Kidney tubule cell (primary cell): ENCODE measurements at places on chromosomes 1 and 21.

- DNase-seq, result no peak
Measured at GRCh38 chr1:229410370-229410691, 23.6 kb downstream of the ACTA1 start.

- peak; percentile 84 for DNase-seq
Measured at GRCh38 chr21:28308516-28308915, 684.2 kb downstream of the LTN1 start.

DNA sequence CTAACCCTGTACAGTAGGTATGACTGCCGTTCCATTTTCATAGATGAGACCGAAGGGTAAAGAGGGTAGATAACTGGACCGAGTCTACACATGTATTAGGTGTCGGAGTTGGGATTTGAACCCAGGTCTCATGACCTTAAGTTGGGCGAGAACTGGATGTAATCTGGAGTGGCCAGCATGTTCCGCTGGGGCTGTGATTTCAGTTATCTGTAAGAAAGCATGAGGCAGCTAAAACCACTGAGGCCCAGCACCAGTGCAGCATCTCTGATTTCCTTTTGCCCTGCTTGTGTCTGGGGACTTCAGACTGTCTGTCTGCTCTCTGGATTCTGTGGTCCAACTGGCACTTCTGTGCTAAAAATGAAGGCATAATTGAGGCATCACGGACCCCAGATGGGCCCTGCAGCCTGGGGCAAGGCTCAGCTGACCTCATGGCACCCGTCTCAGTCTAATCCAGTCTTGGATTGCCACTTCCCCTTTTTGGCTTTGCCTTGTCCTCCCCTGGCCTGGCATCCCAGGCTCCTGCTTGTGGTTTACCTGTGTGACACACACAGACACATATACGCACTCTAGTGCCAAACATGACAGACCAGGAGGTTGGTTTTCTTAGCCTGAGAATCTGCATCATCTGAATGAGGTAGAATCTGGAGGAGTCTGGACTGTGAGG lies 180.2 kb downstream of the KIF26B start:
- no peak for DNase-seq

DNA sequence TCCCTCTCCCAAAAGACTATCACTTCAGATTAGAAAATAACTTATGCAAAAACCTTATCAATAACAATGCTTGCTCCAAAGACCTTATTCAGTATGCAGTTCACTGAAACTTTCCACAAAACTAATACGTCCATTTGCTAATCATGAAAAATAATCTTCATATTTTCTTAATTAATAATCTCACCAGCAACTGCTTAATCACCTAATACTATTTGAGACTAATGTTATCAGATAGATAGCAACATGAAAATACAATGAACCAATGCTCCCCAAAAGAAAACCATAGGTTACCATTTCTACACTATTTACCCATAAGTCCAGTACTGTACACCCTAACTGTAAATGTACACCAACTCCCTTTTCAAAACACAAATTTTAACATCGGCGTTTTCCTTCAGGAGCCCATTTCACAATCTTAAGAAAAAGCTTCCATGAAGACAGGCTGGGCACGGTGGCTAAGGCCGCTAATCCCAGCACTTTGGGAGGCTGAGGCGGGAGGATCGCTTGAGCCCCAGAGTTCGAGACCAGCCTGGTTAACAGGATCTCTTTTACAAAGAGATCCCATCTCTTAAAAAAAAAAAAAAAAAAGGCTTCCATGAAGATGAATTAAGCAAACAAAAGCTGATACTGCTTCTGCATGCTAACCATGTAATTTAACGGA lies 1.7 kb downstream of the GNB1 start:
- DNase-seq, result peak; percentile 32

DNA sequence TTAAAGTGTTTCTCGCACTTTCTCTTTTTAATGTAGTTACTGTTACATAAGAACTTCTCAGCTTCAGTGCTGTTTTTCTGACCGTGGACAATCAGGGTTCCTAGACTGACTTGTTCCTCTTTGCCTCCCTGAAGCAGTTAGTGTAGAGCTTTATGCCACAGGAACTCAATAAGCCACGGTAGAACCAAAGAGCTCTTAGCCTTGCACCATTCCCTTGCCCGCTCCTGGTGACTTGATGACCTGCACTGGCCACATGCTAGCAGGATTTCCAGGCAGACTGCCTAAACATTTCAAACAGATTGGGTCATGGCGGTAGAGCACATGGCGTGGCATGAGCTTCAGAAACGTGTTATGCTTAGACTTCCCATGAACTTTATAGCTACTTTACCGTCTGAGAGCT lies 18.8 kb upstream of the FASLG start:
- peak; percentile 50 for DNase-seq

DNA sequence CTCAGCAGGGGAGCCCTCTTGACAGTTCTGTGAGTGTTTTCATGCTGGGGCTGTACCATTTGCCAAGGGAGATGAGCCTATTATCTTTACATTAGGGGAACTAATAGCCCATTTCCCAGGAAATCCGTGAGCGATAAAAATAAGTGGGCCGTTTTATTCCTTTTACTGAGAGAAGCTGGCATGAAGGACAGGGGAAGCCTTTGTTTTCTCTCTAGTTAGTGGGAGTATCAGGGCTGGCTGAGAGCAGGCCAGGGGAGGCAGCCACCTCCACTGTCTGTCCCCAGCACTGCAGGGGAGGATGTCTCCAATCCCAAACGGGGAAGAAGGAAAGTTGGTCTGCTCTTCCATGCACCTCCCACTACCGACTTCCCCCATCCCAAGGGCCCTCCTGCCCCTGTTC lies 2.5 kb downstream of the UBL4B start:
- no peak for DNase-seq

- no peak for DNase-seq
Measured at GRCh38 chr1:156866249-156866909, 5.7 kb downstream of the NTRK1 start.

DNA sequence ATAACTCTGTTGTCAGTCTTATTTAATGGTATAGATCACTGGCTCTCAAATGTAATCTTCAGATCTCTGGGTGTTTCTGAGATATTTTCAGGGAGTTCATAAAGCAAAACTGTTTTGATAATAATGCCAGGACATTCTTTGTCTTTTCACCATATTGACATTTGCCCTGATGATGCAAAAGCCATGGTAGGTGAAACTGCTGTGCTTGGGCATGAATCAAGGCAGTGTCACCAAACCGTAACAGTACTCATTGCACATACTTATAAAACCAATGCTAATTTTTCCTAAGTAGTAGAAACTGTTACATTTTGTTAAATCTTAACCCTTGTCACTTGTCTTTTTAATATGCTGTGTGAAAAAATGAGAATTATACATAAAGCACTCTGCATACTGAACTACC lies 76.0 kb downstream of the RPS6KC1 start:
- peak; percentile 39 for DNase-seq

DNA sequence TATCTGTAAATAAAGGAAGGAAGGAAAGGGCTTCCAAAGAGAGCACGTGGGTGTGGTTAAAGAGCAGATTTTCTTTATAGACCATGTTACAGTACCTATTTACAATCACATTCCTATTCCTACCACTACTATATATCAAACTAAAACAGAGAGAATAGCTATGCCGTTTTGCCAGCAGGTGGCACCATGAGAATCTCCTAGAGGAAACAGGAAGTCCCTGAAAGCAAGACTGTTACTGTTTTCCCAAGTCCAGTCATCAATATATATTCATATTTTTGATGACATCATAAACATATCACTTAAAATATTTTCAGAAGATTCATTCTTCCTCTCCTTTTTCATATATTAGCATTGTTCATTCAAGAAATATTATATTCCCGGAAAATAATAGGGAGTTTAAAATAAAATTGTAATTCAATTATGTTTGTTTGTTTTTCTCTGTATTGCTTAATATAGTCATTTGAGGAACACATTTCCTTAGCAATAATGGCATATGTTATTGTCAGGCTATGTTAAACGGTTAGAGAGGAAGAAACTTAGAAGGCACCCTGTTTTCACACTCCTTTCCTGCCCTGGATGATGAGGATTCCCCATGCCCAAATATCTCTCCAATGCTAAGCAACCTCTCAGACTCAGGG lies 6.6 kb downstream of the CCDC190 start:
- peak; percentile 82 for DNase-seq

- no peak for DNase-seq
Measured at GRCh38 chr1:229478852-229479251, 29.3 kb downstream of the NUP133 start.

GRCh38 chr21:42429856-42430255 lies 26.2 kb downstream of the UBASH3A start:
- no peak for DNase-seq

- peak; percentile 39 for DNase-seq
Measured at GRCh38 chr1:175158170-175158591, 34.4 kb downstream of the KIAA0040 start.

GRCh38 chr21:42097860-42098454 lies 26.8 kb downstream of the UMODL1 start:
- DNase-seq, result peak; percentile 97

- DNase-seq, result no peak
Measured at GRCh38 chr21:16865632-16866031, 647.2 kb upstream of the CXADR start.

- no peak for DNase-seq
Measured at GRCh38 chr1:154536570-154536969, 21.9 kb downstream of the UBE2Q1 start.

GRCh38 chr1:14924455-14925331 lies 228.9 kb upstream of the TMEM51 start:
- peak; percentile 51 for DNase-seq

DNA sequence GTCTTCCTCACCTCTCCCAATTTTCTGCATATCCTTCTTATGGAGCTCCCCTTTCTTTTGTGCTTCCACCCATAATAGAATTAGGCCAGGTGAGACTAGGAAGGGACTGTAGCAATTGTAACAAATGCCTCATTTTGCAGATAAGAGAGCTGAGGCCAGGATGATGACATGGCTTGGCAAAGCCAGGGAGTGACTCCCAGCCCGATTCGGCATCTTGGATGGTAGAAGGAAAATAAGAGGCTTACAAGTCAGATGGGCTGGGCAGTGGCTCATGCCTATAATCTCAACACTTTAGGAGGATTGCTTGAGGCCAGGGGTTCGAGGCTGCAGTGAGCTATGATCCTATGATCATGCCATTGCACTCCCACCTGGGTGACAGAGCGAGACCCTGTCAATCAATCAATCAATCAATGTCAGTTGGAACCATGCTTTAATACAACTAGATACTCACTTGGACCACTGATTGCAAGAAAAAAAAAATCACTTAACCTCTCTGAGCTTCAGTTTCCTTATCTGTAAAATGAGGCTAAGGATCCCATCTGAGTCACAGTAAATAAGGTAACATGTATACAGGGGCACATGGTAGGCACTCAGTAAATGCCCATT lies 51.6 kb downstream of the PLEKHA6 start:
- DNase-seq, result no peak

- DNase-seq, result peak; percentile 81
Measured at GRCh38 chr1:156104065-156104810, 10.3 kb upstream of the LMNA start.

GRCh38 chr1:211722277-211723175 lies 47.1 kb upstream of the NEK2 start:
- no peak for DNase-seq

DNA sequence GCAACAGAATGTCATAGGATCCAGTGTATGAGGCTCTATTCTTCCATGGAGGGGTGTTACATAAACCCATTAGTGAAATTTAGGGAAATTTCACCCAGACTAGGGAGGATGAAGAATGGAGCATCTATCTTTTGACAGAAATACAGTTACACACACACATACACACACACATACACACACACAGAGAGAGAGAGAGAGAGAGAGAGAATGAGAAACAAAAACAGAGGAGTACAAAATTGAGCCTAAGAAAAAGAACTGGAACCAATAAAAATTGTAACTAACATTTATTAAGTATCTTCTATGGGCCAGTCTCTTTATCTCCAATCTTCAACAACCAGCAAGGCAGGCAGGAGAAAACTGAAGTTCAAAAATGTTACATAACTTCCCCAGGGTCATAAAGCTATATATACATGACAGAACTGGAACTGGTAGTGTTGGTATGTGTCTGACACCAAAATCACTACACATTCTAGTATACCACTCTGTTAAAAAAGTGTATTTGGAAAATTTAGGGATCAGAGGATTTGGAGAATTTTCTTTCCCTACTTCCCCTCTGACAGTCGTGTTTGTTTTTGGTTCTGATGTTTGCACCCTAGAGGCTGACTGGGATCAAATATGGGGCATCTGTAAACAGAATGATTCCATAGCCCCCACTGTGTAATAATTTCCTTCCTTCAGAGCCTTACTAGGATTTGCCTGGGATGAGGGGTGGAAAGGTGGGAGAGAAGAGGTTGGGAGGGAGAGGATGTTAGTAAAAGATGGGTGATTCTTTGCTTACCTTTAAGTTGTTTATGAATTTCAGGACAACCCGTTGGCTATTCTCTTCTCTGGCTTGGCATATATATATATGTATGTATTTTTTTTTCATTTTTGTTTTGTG lies 1.0 kb upstream of the ZFYVE9 start:
- DNase-seq, result no peak

GRCh38 chr1:99849413-99849743 lies 783 bp upstream of the AGL start:
- no peak for DNase-seq

GRCh38 chr1:201088901-201089525 lies 23.2 kb downstream of the CACNA1S start:
- peak; percentile 20 for DNase-seq

- DNase-seq, result no peak
Measured at GRCh38 chr21:33861125-33861524, 54.5 kb downstream of the ATP5PO start.

DNA sequence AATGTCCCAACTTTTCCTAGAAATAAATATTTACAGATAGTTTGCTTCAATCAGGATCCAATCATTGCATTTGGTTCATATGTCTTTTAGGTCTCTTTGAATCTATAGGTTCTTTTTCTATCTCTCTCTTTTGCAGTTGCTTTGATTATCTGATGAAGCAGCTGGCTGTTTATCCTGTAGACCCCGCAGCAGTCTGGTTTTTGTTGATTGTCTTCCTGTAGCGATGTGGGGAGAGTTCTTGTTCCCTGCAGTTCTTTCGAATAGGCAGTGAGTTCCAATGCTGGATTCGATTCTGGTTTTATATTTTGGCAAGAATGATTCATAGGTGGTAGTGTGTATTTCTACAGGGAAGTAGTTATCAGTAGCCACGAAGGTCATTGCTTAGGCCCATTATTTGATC lies 7.4 kb upstream of the MIXL1 start:
- DNase-seq, result no peak

GRCh38 chr1:173302890-173303829 lies 96.0 kb upstream of the TNFSF4 start:
- no peak for DNase-seq

GRCh38 chr1:20440785-20441200 lies 45.2 kb downstream of the CAMK2N1 start:
- DNase-seq, result peak; percentile 36

DNA sequence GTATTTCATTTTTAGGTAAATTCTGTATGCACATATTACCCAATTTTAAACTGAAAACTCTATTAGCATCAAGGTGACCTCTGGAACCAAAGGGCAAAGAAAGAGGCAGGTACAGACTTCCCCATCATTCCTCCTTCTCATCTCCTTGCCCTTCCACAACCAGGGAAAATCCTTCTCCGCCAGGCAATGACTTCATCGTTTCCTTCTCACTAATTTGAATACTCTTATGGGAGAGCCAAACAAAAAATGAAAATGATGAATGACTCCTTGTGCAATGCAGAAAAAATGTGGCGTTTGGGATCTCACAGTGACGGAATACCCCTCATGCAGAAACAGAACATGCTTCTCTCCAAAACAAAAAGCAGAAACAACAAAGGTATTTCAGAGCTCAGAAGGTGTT lies 83.7 kb downstream of the HLCS start:
- DNase-seq, result no peak

- no peak for DNase-seq
Measured at GRCh38 chr1:242745079-242745478, 220.6 kb upstream of the PLD5 start.

GRCh38 chr1:28062806-28063205 lies 25.6 kb downstream of the EYA3 start:
- DNase-seq, result no peak

- peak; percentile 59 for DNase-seq
Measured at GRCh38 chr1:44808938-44809917, 905 bp downstream of the BTBD19 start.
